Right kidney (tissue), 9 donors: ENCODE measurements at places on chromosomes 6 and 20.

- no peak for DNase-seq
These were observed 16.9 kb upstream of the SNAI1 start for GRCh38 chr20:49965781-49966305.

GRCh38 chr6:118316796-118317384 is 231.2 kb upstream of the PLN start:
- DNase-seq = no peak

DNA sequence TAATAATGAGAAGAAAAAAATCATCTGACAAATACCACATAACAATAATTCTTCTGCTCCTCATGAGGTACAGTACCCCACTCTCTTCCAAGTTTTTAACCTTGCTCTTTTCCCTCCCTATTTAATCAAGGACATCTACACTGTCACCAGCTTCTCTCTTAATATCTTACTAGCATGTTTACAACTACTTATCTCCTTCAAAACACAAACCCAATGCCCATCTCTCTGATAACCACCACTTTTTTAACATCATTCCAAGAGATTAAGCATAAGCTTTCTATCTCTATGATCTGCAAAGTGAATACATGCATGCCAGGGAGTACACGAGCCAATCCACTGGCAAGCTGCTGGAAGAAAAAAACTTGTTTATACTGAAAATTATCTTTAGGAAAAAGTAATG is 10.3 kb downstream of the CEP85L start:
- DNase-seq = no peak

DNA sequence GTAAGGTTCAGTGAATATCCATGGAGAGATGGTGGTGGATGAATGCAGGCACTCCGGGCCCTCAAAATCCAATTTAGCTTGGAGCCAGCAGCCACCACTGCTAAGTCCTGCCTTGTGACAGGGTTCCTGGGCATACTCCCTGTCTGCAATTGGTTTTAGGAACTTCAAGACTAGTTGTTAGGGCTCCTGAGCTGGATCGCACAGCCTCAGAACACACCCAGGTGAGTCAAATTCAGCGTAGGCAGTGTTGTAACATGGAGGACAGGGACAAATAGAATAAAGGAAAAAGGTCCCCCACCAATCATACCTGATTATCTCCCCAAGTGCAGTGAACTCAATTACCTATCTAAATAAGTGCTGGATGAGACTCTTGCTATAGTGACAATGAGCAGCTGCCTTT is 74.6 kb downstream of the PERP start:
- DNase-seq = no peak

DNA sequence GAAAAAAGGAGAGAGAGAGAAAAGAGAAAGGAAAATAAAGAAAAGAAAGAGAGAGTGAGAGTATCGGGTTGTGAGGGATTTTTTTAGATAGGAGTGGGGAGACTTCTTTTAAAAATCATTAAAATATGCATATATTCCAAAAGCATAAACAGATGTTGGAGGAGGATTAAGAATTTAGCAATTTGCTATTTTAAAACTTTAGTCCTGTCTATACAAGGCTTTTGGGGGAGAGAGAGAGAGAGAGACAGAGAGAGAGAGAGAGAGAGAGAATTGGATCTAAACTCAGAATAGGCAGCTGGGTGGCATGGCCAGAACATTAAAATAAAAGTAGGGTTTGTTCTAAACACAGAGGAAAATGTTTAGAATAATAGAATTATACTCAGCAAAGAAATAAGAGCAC is 72.1 kb downstream of the SOD2 start:
- DNase-seq = no peak

GRCh38 chr6:162856885-162857284 is 129.1 kb downstream of the PACRG start:
- DNase-seq = peak; percentile 76

DNA sequence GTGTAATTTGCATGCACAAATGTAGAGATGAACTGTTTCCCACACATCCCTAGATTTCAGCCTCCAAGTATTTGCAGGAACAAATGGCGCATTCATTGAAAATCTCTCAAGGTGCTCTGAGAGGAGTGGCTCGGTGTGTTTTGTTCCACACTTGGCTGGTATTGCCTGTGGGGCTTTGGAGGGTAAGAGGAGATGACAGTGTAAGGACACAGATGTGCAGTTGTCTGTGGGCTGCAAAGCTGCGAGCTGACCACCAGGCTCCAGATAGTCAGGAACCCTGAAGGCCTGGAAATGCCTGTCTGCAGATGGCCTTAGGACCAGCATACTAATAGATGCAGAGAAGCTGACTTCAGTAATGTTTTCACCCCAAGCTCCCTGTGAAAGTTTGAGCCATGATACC is 57.7 kb upstream of the PBOV1 start:
- no peak for DNase-seq

GRCh38 chr6:38432479-38432878 is 207.2 kb downstream of the BTBD9 start:
- no peak for DNase-seq

DNA sequence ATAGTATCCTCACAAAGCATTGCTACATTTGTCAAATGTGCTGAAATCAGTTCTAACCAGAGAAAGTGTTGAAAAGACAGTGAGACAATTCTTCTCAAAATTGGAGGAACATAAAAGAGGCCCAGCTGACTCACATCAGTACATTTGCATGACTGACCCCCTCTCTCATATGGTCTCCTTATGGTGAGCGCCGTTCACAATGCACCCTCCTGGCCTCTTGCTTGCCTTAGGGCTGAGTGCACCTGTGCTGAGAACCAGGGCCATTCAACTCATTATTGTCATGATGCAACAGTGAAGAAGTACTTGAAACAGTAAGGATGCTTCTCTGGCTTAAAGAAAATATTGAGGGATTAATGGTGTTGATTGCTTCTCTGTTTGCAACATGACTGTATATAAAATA is 375.2 kb upstream of the AGPAT4 start:
- DNase-seq = no peak

- no peak for DNase-seq
These were observed 75.4 kb upstream of the PBOV1 start for GRCh38 chr6:138293428-138294395.

- no peak for DNase-seq
These were observed 717.5 kb downstream of the PTPRT start for GRCh38 chr20:42472198-42472597.

DNA sequence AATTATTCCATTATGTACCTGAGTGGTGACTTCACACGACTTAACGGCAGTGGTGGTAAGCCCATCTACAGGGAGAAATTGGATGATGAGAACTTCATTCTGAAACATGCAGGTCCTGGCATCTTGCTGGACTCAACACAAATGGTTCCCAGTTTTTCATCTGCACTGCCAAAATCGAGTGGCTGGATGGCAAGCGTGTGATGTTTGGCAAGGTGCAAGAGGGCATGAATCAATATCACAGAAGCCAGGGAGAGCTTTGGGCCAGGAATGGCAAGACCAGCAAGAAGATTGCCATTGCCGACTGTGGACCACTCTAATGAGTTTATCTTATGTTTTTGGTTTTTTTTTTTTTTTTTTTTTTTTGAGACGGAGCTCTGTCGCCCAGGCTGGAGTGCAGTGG is 172.3 kb downstream of the ZNF217 start:
- DNase-seq = no peak

DNA sequence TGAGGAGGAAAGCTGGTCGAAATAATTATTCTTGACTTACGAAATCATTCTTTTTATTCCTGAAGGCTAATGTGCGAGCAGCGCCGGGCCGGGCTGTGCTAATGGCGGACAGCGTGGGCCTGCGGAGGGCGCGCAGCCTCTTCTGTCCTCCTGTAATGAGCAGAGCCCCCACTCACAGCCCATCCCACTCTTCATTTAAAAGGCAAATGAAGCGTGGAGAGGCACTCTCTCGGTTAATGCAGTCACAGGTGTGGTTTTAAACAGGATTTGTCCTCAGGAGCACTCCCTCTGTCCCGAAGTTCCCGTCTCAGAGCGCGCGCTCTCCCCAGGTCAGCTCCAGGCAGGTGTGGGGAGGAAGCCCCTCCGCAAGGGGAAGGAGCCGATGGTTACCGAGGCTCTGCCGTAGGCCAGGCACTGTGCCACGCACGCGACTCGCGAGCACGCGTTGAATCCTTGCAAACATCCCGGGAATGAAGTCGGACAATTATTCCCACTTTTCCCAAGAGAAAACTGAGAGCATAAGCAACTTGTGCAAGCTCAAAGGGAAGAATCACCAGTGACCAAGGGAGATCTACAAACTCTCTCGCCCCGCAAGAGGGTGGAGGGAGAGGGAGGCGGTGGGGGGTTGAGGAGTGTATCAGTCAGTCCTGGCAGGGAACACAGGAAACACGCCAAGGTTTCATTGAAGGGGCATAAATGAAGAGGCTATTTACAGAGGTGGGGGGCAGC is 35.5 kb upstream of the ZFAND3 start:
- peak; percentile 76 for DNase-seq

DNA sequence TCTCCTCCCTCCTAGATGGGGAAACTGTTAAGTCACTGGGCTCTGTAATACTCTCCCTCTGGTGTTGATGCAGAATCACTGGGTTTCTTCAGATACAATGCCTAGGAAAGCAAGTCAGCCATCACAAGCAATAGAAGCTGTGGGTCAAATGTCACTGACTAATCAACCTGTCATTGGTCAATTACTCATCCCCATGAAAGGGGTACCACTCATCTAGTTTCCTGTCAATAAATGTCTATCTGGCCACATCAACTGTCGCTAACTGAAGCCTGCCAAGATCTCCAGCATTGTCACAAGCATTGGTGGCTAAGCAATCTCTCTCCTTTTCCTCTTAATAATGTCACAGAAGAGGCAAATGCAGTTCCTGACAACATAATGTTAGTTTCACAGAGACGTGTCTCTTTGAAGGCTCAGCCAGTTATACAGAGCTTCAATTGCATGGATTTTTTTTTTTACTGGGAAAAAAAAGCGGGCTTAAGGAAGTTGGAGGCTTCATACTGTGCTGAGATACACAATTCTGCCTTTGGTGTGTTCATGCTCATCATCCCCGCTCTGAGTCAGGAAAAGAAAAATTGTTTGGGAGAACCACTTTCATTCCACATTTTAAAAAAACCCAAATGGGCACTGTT is 355.9 kb downstream of the BTBD9 start:
- no peak for DNase-seq

GRCh38 chr6:131125431-131125830 is 9.8 kb upstream of the AKAP7 start:
- DNase-seq = no peak
